NCI-H774 (cell line): ENCODE measurements at places on chromosomes 7 and 10.
A peak's percentile ranks its signal among the peaks of the same experiment; 100 is the strongest.

GRCh38 chr7:100167912-100168323 is 499 bp downstream of the GAL3ST4 start:
- DNase-seq, result no peak

DNA sequence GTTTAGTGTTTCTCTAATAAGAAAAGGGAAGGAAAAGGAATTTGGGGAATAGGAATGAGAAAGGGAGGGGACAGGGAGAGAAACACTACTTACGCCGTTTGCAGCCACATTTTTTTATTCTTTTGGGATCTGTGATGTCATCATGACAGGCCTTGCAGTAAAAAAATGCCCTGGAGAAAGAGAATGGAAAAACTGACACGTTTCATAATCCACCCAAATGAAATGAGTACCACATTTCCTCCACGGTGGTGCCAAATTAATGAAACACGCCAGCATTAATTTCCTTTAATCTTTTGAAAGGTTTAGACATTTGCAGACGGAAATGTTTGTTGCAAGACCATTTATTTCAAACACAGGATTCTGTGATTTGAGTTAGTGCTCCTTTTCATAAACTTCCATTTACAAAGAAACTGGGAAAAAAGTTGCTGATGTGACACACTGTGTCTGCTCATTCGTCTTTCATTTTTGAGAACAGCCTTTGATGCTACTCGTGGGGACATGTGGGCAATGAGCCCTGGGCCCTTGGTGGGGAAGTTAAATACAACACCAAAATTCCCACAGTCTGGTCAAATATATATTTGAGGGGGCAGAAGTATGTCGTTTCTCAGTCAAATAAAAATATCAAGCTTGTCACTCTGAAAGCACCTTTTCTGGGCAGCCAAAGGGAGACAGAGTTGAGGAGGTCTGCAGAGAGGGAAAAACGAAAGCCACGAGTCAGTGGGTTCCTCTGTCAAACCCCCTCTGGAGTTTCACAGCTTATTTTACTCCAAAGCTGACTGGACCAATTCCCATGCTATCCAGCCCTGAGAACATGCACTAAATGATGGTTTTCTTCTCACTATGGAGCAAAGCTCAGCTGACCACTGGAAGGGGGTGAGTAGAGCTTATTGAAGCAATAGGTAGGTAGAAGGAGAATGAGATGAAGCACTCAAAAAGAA is 625.5 kb downstream of the KCNMA1 start:
- DNase-seq, result no peak

DNA sequence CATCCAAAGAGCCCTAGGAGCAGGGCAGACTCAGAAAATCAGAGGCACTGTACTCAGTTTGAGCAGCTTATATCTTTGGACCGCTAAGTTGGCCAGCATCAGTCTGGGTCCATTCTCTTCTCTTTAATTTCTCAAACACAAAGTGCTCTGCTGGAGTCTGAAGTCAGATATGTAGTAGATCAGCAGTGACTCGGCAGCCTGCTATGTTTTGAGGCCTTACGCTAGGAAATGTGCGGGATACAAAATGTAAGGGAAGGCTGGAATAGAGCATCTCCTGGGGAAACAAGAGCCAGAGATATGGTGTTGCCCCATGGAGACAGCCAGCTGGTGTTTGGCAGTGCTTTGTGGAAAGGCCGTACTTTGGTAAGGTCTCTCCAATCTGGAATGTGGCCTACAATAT is 60.6 kb upstream of the VKORC1L1 start:
- DNase-seq, result no peak

DNA sequence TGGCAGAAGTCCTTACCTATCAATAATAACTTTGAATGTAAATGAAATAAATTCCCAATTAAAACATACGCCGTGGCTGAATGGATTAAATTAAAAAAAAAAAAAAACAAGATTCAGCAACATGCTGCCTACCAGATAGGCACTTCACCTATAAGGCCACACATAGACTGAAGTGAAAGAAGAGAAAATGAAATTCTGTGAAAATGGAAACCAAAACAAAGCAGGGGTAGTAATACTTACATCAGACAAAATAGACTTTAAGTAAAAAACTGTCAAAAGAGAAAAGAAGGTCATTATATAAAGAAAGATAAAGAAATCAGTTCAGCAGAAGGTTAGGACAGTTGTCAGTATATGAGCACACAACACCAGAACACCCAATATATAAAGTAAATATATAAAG is 55.3 kb downstream of the TCAF1 start:
- no peak for DNase-seq

GRCh38 chr7:85160223-85160622 is 26.6 kb downstream of the SEMA3D start:
- DNase-seq, result no peak

GRCh38 chr10:35711615-35712411 is 69.7 kb upstream of the FZD8 start:
- DNase-seq, result peak; percentile 16

- DNase-seq, result no peak
These were observed 1.6 kb downstream of the FAM171A1 start for GRCh38 chr10:15369256-15370211.

DNA sequence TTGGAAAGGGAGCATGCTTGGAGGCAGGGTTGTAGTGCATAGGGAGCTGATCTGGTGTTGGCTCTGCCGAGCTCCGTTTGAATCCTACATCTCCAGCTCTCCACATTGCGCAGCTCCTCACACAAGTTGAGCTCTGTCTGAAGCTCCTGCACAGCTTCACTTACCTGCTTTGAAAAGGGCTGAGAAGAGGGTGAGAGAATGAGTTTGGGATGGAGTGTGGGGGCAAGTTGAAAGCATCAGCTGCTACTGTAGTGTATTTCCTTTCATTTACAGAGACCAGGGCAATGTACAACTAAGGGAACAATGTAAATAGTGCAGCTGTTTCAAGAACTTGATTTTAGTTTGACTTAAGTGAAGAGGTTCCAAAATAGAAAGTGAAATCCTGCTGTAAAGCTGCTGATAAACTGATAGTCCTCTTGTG is 88.5 kb downstream of the VTI1A start:
- DNase-seq, result no peak

DNA sequence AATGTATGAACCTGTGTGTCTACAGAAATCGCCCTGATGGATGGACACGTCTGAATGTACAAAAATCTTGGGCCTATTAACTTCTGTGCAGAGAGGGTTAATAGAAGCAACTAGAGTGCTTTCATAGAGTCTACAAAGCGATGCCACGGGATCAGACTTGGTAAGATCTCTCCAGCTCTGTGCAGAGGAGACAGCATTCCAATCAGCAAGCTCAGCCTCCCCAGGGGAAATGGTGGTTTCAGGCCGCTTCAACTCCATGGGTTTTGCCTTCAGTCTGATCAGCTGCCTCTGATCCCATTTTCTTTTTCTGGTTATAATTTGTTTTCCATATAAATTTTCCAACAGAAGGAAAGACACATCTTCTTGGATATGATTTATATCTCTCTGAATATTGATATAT is 35.1 kb upstream of the COBL start:
- DNase-seq, result no peak

DNA sequence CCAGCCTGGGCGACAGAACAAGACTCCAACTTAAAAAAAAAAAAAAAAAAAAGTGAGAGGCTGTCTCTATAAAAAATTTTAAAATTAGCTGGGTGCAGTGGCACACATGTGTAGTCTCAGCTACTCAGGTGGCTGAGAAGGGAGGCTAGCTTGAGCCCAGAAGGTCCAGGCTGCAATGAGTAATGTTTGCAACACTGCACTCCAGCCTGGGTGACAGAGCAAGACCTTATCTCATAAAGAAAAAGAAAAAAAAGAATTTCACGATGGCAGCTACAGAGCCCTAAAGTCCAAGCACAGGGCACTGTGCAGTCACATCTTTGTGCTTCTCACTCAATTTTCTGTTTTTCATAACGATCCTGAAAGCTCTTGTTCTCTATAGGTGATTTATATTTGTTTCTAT is 209.5 kb upstream of the KCTD7 start:
- no peak for DNase-seq

- DNase-seq, result no peak
These were observed 131.8 kb downstream of the BMPER start for GRCh38 chr7:34036972-34037792.

DNA sequence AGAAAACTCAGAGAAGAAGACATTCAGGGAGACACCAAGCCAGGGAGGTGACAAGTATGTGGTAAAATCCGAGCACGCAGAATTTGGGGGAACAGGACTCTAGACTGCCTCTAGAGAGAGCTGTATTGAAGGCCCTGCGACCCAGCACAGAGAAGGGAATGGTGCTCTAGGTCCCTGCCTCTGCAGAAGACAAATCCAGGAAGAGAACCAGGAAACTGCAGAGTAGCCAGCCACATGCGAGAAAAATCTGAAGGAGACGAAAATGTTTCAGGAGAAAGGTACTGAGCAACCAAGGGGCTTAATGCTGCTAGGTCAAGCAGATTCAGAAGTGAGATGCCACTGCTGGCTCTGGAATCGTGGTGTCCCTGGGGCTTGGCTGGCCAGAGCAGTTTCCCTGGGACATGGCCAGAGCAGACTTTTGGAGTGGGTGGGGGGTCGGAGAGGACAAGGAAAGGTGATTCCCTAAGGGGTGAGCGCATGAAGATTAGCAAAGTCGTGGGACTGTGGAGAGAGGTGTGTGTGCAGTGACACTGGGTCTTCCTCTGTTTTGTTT is 158.0 kb upstream of the KLF6 start:
- DNase-seq, result no peak

- DNase-seq, result no peak
These were observed 214.1 kb downstream of the KLF6 start for GRCh38 chr10:3570855-3571266.

GRCh38 chr10:129779126-129780111 is 184.7 kb downstream of the EBF3 start:
- no peak for DNase-seq

- no peak for DNase-seq
These were observed 18.7 kb downstream of the AKR1C1 start for GRCh38 chr10:4981722-4982471.

- DNase-seq, result no peak
These were observed 236.9 kb upstream of the IGFBP3 start for GRCh38 chr7:46157931-46158330.

GRCh38 chr10:116674901-116675423 is 54.2 kb downstream of the PNLIPRP2 start:
- DNase-seq, result no peak

GRCh38 chr10:45063591-45064231 is 63.0 kb downstream of the ZNF22 start:
- DNase-seq, result no peak

DNA sequence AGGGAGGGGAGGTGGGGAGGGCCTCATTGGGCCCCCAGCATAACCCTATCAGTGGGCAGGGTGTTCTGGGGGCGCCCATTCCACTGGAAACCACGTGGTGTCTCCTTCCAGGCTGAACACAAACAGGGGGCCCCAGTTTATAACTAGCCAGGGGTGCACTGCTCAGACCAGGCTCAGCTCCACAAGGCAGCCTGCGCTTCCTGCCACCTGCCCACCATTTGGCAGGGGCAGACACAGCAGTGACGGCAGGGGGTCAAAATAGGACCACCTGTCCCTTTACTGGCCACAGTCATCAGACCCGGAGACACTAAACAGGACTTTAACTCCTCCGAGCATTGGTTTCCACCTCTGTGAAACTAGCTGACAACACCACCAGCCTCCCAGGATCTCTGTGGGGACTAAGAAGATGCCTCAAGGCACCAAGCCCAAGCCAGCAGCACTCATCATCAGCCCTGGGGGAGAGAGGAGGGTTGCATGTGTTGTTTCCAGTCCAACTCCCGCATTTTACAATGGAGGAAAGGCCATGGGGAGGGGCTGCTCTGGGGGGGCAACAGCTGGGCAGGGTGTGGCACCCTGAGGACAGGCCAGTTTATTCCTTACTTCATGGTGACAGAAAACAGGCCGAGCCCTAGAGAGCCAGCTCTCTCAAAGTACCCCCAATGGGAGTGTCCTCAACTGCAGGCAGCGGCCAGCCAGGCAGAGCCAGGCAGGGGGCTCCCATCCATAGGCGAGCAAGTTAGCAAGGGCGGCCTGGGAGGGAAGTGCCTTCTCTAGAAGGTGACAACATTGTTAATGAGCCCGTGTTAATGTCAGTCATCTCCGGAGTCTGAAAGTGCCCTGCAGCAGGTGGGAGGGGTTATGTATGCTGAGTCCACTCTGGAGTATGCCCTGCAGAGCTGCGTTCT is 127.6 kb downstream of the TNS3 start:
- DNase-seq, result no peak

GRCh38 chr7:129108581-129108980 is 35.9 kb upstream of the TSPAN33 start:
- DNase-seq, result no peak

DNA sequence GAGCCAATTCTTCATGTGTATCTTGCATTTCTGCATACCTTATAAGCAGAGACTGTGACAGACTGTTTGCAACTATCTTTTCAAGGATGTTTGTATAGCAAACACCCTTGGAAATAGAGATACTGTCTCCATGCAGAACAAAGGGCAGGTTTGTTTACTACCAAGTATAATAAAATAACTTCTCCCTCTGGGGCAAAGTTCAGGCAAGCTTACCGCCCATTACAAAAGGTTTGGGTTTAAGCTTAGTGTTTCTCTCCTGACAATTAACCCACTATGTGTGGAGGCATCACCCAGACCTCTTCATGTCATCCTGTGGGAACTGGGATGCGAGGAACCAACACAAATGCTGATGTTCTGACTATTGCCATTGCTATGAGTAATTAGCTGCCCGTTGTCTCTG is 479.1 kb upstream of the ZMIZ1 start:
- no peak for DNase-seq

DNA sequence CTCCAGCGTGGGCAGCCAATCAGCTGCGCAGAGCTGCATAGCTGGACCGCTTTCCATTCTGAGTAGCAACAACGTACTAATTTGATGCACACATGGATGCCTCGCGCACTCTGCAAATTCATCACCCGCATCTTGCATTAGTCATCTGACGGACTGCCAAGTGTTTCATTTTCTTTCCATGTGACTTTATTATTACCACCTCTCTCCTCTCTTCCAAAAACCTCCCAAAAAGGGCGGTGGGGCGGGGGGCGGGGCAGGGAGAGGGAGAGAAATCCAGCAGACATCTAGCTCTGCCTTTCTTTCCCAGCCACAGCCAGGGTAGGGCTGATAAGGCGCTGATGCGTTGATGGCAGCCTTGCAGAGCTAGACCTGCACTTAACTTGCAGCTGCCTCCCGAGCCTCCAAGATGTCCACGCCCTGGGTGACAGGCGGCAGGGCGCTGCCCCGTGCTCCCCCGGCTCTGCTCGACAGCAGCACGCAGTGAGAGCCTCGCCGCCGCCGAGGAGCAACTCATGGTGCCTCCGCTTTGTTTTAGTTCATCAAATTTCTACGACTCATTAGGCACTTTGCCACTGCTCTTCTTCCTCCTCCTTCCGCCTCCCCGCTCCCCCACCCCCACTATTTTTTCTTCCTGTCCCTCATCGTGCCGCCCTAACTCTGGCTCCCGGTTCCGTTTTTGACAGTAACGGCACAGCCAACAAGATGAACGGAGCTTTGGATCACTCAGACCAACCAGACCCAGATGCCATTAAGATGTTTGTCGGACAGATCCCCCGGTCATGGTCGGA is 147.3 kb downstream of the CELF2 start:
- no peak for DNase-seq
